ENCODE measurements at places on chromosomes 1 and 21. TPM values are rescaled to one million over a fixed set of nuclear protein-coding genes. Genes with fewer than 3 reads are reported as not detected.

GRCh38 chr1:11498956-11499594 lies 20.1 kb downstream of the DISP3 start:
- no peak for DNase-seq

Gene ST6GALNAC5
- 166 TPM for total RNA-seq

DNA sequence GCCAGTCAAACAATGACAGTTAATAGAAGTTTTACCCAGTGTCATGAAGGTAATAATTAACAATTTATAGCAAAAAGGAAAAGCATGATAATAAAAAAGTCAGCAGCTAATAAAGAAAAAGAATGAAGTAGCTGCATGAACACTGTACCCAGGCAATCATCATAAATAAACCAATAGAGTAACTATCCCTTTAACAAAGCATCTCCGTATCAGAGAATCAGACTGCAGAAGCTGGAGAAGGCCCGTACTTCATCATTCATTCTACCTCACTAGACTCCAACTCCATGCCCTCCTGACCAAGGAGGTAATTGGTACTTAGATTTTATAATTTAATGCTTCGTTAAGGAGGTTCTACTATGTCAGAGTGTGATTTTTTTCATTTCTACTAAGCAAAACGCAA lies 140.5 kb downstream of the NEGR1 start:
- DNase-seq, result no peak

- DNase-seq, result peak; percentile 61
These were observed 89.7 kb downstream of the ATP5PO start for GRCh38 chr21:33825915-33826314.

- DNase-seq, result no peak
These were observed 114.0 kb downstream of the DTL start for GRCh38 chr1:212149566-212149965.

DNA sequence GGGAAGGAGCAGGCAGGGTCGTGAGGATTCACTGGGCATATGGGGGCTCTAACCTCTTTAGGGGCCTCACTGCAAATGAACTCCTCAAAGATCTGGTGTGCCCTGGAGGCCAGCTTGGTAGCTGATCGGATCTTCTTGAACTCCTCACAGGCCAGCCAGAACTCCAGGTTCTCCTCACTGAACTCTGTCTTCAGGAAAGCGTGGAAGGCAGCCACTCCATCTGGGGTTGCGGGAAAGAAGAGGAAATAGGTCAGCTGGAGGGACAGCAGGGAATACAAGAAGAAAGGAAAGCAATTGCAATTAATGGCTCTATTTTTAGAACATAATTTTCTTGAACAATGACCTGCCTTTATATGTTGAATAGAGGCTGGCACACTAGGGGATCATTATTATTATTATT lies 2.3 kb downstream of the RGS16 start:
- DNase-seq, result no peak

- peak; percentile 72 for DNase-seq
These were observed 158.4 kb downstream of the CASZ1 start for GRCh38 chr1:10637834-10638558.

Gene RHBDL2
- not detected for total RNA-seq

Gene ADAMTS4
- 7.5 TPM for total RNA-seq

DNA sequence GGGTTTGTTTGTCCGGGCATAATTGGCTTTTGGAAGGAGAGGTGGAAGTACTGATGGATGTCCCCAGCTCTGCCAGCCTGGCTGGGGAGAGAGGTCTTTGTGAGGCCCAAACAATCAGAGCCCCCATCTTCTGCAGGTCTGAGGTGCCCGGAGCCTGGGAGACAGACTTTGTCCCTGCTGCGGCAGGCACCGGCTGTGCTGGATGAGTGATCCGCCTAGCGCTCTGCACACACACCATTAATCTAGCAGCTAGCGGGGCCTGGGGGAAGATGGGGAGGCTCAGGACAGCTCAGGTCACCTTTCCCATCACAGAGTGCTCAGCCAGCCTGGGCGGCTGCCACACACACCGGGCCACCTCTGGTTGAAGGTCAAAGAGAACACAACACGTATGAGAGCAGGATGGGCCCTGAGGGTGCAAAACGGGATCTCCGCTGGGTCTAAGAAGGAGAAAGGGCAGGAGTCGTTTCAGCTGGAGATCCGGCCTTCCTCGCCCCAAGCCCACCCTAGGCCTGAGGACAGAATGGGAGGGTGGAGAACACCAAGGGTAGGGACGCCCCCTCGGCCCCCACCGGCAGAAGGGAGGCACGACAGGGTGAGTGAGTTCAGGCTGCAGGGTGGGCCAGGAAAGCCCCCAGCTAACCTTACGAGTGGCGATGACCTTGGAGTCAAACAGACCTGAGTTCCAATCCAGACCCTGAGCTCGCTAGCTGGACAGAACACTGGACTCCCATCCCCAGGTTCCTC lies 341.8 kb downstream of the NPHP4 start:
- no peak for DNase-seq

Gene EDARADD
- 5.3 TPM for total RNA-seq

DNA sequence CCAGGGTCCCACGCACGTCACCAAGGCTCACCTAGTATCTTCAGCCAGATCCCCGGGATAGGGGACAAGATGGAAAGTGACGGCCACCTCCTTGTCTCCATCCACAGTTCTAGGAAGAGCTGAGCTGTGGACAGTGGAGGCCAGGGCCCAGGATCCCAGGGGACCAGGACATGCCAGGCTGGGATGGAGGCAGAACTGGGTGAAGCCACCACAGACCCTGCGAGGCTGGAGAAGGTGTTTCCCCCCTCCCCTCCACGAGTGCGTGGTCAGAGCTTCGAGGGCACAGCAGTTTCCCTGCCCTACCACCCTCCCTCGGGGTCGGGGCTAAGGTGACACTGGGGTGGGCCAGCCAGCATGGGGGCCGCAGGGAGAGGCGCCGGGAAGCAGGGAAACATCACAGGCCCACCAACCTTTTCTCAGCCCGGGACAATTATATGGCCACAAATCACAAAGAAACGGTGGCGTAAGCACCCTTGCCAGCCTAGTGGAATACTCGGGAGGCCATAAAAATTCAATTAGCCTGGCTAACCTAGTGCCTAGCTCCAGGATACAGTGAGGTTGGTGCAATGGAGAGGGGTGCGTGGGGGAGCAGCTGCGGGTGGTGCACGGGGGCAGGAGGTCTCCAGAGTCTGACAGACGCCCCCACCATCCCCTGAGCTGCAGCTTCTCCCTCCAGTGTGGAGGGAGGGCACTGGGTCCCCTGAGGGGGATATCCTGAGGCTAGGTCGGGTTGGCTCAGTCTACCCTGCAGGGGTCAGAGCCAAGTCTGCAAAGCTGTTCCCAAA lies 13.4 kb downstream of the DRAXIN start:
- no peak for DNase-seq

GRCh38 chr1:185996211-185996610 lies 262.0 kb downstream of the HMCN1 start:
- no peak for DNase-seq

DNA sequence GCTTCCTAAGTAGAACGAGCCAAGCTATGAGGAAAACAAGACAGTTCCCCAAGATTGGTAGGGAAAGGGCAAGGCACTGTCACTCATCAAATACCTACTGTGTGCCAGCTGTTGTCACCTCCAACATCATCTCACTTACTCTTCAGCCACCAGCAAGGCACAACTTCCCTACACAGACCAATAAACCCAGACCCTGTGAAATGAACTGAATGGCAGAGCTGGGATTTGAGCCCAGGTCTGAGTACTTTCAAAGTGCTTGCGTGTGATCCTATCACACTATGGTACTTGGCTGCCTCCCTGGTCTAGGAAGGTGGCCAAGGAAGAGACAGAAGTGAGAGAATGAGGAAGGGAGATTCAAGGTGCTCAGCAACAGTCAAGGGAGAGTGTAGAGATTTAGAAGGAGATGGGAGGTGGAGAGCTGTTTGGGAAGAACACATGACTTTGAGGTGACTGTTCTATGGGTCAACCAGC lies 16.7 kb upstream of the TRIM63 start:
- no peak for DNase-seq

Gene RASSF5
- 25.3 TPM for total RNA-seq

Data from umbilical cord (tissue), 2 donors.